CD4-positive, alpha-beta T cell treated with Interleukin-17A for 4 hours (primary cell): ENCODE measurements at places on chromosomes 3 and 15.

DNA sequence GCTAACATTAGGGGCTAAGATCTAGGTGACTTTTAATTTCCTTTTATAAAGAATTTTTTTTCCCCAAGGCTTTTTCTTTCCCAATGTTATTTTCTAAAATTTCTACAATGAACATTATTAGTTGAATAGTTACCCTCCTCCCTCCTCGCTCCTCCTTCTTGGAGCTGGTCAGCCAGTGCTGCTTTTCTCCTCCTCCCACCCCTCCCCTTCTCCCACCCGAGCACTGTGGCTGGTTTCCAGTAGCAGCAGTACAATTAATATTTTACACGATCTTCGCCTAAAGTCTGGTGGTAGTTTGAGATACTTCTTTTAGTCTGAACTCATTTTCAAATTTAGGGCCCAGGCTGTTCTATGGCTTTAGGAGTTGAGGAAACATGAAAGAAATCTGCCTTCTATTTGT is 41.6 kb downstream of the EEFSEC start:
- no peak for DNase-seq

DNA sequence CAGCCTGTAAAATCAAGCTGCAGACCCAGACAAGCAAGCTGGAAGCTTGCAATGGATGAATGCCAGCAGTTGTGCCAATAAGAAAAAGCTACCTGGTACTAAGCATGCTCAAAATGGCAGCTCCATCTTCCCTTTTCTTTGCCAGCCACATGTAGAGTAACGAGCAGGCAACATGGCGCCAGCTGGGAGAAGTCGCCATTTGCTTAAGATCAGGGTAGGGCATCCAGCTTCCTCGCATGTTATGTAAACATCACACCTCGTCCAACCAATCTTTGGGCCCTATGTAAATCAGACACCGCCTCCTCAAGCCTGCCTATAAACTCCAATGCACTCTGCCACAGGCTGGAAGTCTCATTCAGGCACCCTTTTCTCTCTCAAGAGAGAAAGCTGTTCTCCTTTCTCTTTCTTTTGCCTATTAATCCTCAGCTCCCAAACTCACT is 973.9 kb downstream of the FHIT start:
- no peak for DNase-seq

DNA sequence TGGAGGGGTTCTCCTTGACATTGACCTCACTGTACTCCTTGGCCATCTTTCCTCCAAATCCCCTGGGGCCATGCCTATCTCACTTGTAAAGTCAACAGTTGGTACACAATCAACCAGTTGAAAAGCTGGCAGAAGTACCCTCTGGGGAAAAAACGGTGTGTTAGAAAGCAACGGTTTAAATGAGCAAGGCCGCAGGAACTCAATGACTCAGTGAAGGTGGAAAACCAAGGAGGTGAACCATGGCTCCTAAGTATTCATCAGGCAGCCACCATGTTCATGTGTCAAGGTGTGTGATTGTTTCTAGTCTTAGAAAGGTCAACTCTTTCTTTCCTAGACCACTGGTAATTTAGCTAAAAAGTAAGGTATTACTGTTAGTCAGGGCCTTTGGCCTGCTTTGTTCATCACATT is 130.9 kb upstream of the SATB1 start:
- DNase-seq = no peak

- DNase-seq = no peak
These were observed 46.2 kb upstream of the ADGRG7 start for GRCh38 chr3:100563228-100563627.
